ENCODE measurements at places on chromosomes 12 and 14. TPM values are rescaled to one million over a fixed set of nuclear protein-coding genes. Genes with fewer than 3 reads are reported as not detected.

P2RX2 gene
- 3.0 TPM for total RNA-seq

- no peak for DNase-seq
Observed at GRCh38 chr12:109513051-109513450, 35.6 kb downstream of the UBE3B start.

DNA sequence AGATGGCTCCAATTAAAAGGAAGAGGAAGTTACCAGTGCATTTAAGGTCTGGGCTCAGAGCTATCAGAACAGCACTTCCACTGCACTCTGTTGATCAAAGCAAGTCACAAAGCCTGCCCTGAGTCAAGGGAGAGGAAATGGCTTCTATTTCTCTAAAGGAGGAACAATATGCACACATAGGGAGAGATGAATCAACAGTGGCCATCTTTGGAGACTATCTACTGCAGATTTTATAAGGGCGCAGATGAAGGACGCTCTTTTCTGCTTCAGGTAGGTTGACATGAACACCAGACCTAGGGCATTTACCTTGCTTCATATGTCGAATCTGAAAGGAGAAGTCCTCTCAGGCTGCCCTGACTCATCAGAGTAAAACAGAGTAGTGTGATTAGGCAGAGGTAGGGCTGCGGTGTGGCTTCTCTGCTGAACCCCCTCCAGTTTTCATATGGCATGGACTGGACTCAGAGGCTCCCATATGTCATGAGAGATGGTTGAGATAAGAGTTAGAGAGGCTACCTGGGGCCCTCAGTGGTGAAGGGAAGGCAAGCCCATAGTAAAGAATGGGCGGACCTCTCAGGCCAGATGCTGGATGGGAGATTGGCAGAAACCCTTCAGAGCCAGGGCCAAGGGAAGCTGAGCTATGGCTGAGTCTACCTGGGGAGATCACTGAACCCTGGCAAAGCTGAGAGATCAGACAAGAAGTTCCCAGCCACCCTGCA, 84.4 kb downstream of the ARF6 start:
- DNase-seq, result no peak

GRCh38 chr14:74936731-74937130, 13.7 kb upstream of the RPS6KL1 start:
- no peak for DNase-seq

GRCh38 chr12:69988481-69989321, 163.7 kb downstream of the MYRFL start:
- DNase-seq, result no peak

DNA sequence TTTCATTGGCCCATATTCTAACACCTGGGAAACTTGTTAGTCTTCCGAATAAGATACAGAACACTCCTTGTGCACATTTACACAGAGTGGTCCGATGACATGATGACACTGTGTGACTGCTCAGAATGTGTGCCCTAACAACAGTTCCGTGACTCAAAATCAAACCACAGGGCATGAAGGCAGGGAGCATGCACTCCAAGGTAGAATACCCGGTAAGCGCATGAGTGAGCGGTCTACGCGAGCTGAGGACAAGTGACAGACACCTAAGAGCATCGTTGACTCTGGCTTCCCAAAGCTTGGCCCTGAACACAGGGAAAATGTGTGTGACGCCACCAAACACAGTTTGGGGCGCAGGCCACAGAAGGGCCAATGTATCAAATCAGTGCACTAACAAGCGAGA, 18.6 kb downstream of the CLIP1 start:
- no peak for DNase-seq

DNA sequence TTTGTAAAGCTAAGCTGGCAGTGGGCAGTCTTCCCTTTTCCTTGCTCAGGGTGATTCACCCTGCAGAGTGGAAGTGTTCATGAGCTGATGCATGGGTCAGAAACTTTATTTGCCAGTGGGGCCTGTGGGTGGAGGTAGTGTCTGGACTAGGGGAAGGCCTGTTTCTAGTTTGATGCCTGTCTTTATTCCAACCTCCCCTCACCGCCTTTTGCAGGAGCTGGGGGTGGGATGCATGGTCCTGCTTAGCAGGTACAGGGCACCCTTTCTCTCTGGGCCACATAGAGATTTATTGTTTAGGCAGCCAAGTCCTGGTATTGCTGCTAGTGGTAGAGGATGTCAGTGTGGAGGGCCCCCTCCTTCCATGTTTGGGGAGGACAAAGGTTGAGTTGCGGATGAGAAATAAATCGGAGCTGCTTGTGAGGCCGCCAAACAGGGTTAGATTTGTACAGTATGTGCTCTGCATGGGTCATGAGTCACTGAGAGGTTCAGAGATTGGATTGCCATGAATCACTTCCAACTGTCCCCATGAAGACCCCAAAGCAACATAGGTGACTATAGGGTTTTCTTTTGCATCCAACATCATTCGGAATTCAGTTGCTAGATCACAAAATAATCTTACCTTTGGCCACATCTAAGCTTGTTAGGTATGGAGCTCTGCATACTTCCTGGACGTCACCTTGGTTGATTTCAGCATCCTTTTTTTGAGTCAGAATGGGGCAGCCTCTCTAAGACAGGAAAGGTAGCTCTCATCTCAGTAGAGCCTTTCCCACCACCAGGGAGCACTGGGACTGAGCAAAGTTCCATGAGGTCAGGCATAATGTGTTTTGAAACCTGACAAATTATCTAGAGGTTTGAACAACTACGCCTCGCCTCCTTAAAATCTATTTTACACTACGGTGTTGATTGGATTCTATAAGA, 8.8 kb downstream of the SMOC1 start:
- no peak for DNase-seq

GRCh38 chr12:50397117-50397650, 775 bp upstream of the FAM186A start:
- DNase-seq, result no peak

GRCh38 chr14:99378782-99379214, 101.9 kb downstream of the SETD3 start:
- no peak for DNase-seq

DNA sequence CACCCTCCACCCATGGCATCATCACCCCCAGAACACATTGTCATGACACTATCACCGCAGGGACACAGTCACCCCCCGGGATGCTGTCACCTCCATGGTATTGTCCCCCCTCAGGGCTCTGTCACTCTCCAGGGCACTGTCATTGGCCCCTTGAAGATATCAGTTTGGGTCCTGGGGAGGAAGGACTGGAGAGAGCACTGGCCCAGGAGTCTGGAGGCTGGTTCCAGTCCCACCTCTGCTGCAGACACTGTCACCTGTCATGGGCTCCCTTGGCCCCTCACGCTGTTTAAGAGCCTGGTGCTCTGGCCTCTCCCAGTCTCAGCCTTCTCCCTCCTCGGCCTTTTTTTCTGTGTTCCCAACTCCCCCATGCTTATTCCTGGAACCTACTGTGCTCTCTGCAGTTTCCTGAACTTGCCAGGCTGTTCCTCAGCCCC, 31.9 kb downstream of the SERPINA3 start:
- DNase-seq, result no peak

DNA sequence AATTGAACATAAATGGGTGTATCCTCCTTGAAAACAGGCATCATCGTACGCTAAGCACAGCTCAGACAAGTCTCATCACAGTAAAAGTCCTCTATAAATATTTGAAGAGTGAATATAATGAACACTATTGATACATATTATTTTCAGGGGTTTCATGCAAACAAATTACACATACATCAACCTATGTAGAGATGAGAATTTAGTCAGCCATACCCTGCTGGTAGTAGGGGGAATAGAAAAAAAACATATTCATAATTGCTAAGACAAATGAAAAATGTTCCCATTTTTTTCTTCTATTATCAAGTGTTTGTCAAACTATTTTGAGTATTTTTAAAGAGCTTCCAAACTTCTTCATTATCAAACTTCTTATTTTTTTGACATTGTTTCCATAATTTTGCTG, 205.6 kb upstream of the SOX5 start:
- DNase-seq, result no peak

DNA sequence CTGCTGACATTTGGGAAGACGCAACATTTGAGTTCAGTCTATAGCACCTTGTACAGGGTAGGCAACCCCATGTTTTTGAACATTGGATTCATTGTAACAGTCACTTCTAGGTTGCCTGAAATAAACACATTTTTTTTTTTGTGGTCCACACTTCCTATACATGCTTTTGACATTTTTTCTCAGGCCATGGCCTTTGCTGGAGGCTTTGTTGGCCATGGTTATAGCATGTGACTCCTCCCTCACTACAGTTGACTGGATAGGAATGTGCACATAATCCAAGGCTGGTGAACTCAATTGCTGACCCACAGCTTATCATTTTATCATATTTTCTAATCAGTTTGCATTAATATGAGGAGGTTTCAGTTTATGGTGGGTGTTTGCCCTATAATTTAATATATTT, 60.6 kb downstream of the TMEM117 start:
- DNase-seq, result no peak

DNA sequence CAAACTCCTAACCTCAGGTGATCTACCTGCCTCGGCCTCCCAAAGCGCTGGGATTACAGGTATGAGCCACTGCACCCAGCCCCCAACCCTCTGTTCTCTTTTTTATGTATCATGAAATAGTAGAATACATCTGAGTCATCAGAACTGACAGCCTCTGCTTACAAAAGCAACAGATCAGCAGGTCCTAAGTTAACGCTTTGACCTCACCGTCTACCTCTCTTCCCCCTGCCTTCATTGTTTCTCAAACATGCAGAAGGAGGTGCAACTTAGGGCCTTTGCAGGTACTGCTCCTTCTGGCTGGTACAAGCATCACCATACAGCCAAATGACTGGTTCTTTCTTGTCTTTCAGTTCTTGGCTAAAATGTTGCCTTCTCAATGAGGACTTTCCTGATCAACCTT, 249.2 kb downstream of the PAWR start:
- DNase-seq, result peak; percentile 31

Data from GM23338 (cell line).